DMS79 (cell line): ENCODE measurements at places on chromosomes 2 and 18.
A peak's percentile ranks its signal among the peaks of the same experiment; 100 is the strongest.

GRCh38 chr2:236394571-236394970 is 130.4 kb upstream of the ASB18 start:
- no peak for DNase-seq

GRCh38 chr2:211170843-211171242 is 614.4 kb downstream of the CPS1 start:
- no peak for DNase-seq

- no peak for DNase-seq
Measured at GRCh38 chr2:200310545-200310971, 4.1 kb downstream of the SPATS2L start.

DNA sequence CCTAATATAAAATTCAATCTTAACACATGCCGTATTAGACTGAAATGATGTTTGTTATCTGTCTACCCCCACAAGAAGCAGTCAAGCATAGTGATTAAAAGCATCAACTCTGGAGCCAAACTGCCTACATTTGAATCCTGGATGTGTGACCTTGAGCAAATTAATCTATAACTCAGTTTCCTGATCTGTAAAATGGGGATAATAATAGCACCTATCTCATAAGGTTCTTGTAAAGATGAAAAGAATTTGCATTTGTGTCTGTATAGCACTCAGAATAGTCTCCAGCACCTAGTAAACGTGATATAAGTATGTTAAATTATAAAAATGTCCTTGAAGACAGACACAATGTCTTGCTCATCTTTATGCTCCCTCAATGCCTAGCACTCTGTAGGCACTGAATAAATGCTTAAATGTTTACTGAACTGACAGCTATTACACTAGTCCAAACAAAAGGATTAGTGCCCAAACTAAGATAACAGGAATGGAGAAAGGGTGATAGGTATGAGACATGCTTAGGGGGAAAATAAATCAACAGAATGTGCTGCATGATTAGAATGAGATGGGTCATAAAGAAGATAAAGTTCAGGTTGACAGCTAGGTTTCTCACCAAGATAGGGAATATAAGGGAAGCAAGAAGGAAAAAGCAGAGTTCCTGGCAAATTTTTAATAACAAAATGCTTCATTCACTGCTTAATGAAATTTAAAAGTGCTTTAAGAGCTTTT is 180.6 kb downstream of the ATAD2B start:
- DNase-seq, result peak; percentile 48
